ENCODE measurements at places on chromosomes 2 and 18.

- DNase-seq, result no peak
These were observed 74.5 kb downstream of the MDH1 start for GRCh38 chr2:63663013-63663864.

- no peak for DNase-seq
These were observed 21.9 kb downstream of the METTL8 start for GRCh38 chr2:171411791-171412483.

DNA sequence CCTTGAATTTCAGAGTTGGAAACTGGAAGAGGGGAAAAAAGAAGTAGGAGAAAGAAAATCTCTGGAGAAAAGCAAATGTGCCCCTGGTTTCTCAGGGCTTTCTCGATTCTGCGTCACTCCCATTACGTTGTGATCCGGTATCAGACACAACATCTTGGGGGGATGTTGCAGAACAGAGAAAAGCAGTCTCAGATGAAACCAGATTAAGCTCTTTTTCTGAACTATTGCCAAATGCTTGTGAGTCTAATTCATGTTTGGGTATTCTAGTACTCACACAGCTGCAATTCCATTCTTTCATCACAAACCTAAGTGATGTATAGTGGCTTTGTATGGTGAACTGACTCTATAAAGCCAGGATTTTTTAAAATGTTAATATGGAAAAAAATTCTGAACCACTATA, 233.2 kb downstream of the TCF4 start:
- DNase-seq, result no peak

DNA sequence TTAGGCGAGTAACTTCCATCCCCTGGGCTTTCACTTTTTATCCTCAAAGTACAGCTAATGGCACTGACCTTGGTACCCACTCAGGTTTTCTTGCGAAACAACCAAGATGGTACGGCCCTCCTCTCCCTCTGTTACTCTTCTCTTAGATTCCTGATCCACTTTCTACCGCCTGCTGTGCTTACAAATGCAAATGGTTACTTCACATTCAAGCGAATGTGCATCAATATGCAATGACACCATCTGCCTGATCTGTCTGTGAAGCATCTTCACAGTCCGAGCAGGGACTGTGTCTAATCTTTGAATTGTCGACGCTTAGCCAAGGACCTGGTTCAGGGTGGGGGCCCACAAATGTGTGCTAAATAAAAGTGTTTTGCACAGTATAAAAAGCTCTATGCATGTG, 112.2 kb downstream of the TRIB2 start:
- no peak for DNase-seq

Measured in NCI-H1694 (cell line).